ENCODE measurements at places on chromosomes 2 and 18.
A peak's percentile ranks its signal among the peaks of the same experiment; 100 is the strongest.

DNA sequence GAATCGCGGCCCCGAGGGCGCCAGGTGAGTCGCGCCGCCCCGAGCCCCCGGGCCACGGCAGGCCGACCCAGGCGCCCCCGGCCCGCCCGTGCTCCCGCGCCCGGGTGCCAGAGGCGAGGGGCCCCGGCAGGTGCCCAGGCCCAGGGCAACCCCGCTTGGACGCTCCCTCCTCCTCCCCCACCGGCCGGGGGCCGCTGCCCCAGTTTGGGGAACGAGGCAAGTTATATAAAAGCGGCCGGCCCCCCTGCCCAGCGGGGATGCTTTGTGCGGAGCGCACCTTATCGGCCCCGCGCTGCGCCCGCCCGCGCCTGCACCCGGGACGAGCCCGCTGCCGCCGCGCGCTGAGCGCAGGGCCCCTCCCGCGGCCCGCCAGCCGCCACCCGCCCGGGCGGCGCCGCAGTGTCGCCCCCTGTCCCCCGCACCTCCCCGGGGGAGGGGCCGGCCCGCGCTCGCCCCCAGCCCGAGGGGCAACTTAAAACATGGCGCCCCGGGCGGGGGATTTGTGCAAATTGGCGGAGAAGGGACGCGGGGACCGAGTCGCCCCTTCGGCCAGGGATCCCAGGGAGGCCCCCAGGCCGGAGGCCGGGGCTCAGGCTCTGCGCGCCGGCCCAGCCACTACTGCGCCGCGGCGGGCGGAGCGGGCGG, 639 bp downstream of the EPB41L3 start:
- DNase-seq = peak; percentile 2

DNA sequence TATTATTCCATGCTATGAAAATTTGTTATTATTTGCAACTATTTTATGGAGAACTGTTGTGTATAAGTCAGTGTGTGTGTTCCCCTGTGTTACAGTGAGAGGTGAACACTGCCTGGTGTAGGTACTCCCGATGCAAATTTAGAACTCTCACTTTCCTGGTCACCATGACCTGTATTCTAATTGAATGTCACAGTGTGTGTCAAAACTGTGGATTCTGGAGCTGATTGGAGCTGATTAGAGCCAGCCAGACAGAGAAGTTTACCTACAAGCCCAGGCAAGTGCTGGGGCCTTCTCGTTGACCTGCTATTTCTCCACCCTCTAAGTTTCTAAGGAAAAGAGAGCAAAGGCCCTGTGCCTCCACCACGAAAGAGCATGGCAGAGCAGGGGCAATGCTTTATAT, 216.0 kb downstream of the NYAP2 start:
- no peak for DNase-seq

GRCh38 chr2:23073671-23074070, 311.3 kb upstream of the KLHL29 start:
- no peak for DNase-seq

GRCh38 chr18:73235491-73235890, 367.7 kb upstream of the NETO1 start:
- DNase-seq = no peak

DNA sequence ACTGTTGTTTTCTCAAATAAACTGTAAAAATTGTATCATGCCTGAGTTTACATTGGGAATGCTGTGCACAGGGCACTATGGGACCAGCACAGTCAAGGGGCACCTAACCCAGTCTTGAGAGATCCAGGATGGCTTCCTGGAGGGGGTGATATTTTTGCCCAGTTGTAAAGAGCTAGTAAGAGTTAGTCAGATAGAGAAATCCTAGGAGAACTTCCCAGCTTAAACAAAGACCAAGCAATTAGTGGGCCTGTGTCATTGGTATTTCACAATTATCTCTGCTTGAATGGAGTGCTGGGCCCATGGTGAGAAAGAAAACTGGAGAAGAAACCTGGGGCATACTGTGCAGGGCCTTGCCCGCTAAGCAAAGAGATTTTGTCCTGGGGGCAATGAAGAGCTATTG, 12.2 kb downstream of the XDH start:
- no peak for DNase-seq
